ENCODE measurements at places on chromosomes 7 and 10.

GRCh38 chr7:137592232-137592896 lies 248.8 kb upstream of the PTN start:
- DNase-seq = no peak

- DNase-seq = no peak
Measured at GRCh38 chr10:101974091-101974971, 81.6 kb downstream of the ARMH3 start.

- DNase-seq = no peak
Measured at GRCh38 chr10:33542752-33543505, 208.5 kb upstream of the NRP1 start.

- no peak for DNase-seq
Measured at GRCh38 chr10:100468978-100469377, 6.2 kb downstream of the WNT8B start.

GRCh38 chr10:35089611-35090161 lies 455 bp downstream of the CUL2 start:
- DNase-seq = peak; percentile 12

GRCh38 chr7:134629445-134629844 lies 17.2 kb upstream of the BPGM start:
- DNase-seq = no peak

DNA sequence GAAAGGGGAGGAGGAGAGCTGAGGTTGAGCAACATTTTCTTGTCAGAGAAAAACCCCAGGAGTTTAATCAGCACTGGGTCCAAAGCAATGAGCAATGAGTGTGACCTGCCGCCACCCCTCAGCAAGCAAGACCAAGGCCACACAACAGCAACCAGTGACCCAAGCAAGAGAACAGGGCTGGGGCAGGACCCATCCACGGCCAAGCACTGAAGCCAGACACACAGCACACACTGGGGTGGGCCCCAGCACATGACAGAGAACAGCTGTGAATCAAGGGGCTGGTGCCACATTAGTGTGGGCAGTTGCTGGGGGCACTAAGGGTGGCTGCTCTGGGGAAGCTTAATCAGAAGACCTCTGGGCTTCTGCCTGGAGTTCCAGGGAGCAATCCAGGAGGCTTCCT lies 16.2 kb downstream of the TMEM72 start:
- DNase-seq = no peak

GRCh38 chr10:87875929-87876571 lies 12.6 kb downstream of the PTEN start:
- no peak for DNase-seq

DNA sequence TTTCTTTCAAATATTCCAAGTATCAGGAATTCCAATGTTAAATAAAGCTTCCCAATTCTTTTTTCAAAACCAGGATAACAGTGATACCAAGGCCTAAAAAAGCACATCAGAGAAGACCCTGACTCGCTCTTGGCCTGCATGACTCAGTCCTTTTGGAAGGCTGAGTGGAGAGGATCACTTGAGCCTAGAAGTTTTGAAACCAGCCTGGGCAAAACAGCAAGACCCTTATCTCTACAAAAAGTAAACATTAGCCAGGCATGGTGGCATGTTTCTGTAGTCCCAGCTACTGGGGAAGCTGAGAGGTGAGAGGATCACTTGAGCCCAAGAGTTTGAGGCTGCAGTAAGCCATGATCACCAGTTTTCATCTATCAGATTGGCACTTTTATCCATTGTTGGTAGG lies 18.7 kb downstream of the NFE2L3 start:
- DNase-seq = no peak

DNA sequence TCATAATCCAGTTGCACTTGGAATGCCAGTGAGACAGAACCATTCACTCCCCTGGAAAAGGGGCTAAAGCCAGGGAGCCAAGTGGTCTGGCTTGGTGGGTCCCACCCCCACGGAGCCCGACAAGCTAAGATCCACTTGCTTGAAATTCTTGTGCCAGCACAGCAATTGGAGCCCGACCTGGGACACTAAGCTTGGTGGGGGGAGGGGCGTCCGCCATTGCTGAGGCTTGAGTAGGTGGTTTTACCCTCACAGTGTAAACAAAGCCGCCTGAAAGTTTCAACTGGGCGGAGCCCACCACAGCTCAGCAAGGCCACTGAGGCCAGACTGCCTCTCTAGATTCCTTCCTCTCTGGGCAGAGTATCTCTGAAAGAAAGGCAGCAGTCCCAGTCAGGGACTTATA lies 200.7 kb upstream of the NPSR1 start:
- DNase-seq = no peak

GRCh38 chr7:113892818-113893217 lies 26.0 kb downstream of the PPP1R3A start:
- DNase-seq = no peak

- no peak for DNase-seq
Measured at GRCh38 chr10:116836083-116836482, 13.2 kb upstream of the ENO4 start.

DNA sequence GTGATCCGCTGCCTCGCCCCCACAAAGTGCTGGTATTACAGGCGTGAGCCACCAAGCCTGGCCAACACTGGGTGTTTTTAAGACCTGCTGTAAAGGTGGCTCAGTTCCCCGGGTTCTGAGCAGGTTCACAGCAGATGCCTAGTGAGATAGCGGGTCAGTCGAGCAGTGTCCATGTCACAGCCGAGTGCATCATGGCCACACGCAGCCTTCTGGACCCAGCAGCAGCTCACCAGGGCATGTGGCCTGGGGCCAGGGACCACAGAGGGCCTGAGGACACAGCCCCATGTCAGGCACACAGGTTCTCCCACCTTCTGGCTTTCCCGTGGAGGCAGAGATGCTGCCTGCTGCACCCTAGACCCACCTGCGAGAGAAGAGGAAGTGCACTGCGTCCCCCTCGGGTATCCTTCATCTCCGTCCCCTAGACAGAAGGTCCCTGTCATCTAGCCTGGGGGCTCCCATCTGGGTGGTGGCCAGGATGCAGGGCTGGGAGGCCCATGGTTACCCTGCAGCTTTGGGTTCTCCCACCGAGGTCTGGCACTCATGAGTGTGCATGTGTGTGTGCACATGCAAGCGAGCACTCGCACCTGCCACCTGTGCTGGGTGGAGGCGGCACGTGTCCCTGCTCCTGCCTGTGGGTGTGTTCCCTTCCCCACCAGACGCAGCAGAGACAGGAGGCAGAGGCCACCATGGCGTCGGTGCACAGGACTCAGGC lies 98.6 kb downstream of the NKX6-2 start:
- peak; percentile 5 for DNase-seq

DNA sequence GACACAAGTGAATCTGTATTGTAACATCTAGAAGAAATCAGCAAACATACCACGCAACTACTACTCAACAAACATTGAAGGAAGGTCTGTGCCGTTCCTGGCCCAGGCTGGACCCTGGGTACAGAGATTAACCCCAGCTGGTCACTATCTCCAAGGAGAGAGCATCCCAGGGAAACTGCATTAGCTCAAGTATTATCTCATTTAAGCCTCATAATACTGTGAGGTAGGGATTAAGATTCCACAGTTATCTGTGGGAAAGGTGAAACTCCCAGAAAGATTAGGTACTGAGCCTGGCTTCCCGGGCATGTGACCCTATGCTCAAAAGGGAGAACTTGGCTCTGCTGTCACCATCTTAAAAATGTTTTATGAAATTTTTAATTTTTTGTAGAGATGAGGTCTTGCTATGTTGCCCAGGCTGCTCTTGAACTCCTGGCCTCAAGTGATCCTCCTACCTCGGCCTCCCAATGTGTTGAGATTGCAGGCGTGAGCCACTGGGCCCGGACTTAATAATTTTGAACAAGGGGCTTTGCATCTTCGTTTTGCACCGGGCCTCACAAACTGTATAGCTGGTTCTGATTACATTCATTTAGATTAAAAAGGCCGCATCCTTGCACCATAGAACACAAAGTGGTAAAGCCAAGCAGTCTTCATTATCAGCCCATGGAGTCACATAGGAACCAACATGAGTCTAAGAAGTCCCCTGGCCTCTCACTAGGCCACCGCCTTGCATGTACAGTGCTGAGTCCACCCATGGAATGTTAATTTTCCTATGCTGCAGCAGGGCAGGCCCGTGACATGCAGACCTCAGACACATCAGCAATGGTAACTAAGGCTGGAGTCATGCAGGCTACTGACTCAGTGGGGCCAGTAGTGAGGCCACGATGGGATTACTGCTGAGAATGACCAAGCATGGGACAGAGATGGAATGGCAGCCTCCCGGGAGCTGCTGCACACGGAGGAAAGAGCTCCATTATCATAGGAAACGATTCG lies 5.5 kb upstream of the CTBP2 start:
- no peak for DNase-seq

DNA sequence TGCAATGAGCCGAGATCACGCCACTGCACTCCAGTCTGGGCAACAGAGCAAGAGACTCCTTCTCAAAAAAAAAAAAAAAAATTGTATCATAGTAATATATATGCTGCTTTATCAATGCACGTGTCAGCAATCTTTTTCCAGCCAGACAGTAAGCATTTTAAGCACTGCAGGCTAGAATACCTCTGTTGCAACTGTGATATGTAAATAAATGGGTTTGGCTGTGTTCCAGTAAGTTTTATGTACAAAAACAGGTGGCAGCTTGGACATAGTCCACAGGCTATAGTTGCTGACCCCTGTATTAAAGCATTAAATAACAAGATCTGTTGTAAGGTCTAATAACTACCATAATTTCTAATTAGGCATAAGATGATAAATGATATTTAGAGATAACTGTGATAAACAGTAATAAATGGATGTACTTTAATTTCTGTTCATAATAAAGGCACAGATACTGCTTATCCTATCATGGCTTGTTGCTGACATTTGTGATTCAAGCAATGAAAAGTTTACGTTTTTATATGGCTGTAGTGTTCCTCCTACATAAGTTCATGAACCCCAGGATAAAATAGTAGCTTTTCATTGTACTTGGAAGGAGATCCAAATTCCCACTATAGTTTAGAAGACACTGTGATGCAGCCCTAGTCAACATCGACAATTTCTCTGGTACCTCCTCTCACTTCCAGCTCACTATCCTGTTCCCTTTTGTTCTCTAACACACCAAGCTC lies 161.4 kb downstream of the ELMO1 start:
- no peak for DNase-seq

- no peak for DNase-seq
Measured at GRCh38 chr7:98771519-98771918, 98.3 kb downstream of the TMEM130 start.

- peak; percentile 62 for DNase-seq
Measured at GRCh38 chr10:133260895-133261725, 15.6 kb downstream of the ADAM8 start.

- no peak for DNase-seq
Measured at GRCh38 chr10:43785252-43785651, 136.6 kb upstream of the ZNF32 start.

Measured in activated naive CD4-positive, alpha-beta T cell treated with anti-CD3 and anti-CD28 coated beads, Interleukin-2, amount 50 U/mL, for 16 hours (primary cell).